ENCODE measurements at places on chromosomes 4 and X.

DNA sequence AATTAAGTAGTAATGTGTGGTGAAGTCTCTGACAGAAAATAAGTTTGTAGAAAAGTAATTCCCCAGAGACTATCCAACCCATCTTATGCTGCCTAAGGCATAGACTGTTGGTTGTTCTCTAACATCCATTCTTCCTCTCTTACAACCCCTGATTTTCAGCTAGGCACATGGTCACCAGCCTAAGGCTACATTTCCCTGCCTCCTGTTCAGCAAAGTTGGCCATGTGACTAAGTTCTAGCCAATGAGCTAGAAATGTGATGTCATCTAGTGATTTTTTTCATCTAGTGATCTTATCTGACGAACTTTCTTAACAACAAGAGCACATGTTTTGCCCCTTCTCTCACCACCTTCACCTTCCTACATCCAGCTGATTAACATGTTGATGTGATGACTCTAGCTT, 102.3 kb upstream of the S100G start:
- no peak for DNase-seq

GRCh38 chr4:83456184-83456501, 285 bp downstream of the MRPS18C start:
- no peak for DNase-seq

DNA sequence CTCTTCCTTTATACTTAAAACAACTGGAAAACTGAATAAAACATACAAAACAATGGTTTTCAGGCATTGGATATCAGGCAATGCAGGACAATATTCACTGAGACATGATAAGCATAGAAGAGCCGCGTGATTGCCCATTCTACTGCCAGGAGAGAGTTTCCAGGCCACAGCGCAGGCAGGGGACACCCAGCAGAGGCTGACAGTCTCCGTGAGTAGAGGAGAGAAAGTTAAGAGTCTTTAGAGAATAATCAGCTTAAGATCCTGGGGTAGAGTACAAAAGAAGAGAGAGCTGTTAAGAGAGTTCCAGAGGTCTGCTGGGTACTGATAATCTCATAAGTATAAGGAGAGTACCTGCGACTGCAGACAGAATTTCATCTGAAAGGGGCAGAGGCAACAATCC, 18.4 kb upstream of the FRAS1 start:
- no peak for DNase-seq

DNA sequence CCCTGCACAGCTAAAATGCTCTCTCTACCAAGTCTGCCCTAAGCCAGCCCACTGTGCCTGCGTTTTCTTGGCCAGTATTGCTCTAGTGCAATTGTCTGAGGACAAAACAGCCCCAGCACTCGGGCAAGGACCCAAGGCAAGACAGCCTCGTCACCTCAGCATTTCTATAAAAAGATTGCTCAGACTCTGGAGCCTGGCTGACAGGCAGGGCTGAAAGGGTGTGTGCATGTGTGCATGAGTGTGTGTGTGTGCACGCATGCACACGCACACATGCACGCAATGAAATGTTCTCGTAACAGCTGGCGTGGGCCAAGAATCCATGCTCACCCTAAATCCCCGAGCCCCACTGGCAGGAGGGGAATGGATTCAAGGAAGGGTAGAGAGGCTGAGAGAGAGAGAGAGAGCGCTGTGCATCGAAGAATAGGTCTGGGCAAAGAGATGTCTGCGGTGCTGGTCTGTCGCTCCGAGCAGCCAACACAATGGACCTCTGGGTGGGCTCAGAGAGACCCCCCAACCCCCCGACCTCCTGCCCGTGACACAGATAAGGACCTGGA, 579.2 kb downstream of the BCOR start:
- DNase-seq: no peak

- no peak for DNase-seq
Observed at GRCh38 chr4:39486221-39486804, 27.5 kb downstream of the LIAS start.

DNA sequence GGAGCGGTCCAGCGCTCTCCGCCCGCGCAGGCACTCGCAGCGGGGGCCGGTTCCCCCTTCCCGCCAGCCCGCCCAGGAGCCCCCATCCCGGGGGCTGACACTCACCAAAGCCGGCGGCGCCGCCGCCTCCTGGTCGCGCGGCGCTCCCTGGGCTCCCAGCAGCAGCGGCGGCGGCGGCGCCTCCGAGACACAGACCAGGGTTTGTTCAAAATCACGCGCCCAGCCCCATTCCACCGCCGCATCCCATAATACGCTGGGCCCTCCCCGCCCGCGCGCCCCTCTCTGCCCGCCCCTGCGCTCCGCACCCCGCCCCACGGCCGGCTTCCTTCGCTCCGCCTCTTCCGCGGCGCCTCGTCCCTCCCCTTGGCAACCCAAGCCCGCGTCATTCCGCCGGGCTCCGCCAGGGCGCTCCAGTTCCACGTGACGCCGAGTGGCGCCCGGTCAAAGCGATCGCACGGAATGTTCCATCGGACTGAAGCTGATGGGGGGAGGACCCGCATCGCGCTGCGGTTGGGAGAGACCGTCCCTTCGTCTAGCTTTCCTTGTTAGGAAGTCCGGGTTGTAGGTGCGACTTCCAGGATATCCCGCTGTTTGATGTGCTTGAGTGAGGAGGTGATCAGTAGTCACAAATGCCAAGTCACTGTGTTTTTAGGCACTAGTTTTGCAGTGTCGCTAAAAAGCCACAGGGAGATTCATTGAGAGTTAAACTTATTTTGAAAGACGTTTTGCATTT, 2.2 kb upstream of the LIN54 start:
- DNase-seq: peak; percentile 96

DNA sequence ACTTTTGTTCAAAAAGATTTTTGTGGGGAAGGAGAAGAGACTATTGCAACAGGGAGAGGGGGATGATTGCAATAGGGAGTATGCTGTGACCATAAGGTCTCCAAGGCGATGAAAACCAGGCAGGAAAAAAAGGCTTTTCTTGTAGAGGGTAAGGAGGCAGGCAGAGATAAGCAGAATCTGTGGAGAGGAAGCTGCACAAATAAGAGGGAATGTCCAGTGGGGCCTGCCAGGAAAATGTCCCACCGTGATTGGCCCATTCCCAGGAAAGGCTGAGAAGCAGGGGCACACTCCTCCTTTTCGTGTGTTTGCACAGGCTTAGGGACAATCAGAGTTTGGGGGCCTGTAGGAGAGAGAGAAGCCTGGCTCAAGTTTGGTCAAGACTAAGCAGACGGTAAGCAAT, 29.1 kb downstream of the SPACA5 start:
- DNase-seq: no peak

DNA sequence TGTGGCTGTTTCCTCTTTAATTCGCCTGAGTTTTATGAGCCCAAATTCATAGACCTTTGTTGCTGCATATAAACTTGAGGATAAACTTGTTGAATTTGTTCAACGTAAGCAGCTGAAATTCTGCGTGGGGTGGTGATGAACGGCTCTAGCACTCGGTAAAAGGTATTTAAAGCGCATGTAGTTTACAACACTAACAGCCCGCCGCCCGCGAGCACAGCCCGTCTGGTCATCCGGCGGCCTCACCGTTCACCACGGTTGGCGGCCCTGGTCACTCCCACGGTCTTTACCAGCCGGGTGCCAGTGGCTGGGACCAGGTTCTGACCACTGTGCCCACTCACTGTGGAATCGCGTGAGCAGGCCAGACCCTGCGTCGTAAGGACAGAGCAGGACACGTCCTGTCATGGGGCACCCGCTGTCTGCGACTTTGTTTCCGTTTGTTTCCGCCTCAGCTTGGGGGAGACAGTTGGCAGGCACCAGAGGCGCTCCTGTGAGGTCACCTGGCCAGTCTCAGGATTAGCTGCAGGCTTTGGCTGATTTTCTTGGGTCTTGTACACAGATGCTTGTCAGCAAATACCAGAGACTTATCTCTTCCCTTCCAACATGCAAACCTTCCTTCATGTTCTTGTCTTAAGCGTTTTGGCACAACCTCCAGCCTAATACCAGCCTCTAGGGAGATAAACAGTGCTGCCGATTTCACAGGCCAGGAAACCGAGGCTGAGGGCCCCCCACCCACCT, 36.8 kb upstream of the SPON2 start:
- no peak for DNase-seq

Data from activated CD4-positive, alpha-beta T cell treated with anti-CD3 and anti-CD28 coated beads for 4 hours (primary cell).